ENCODE measurements at places on chromosomes 5 and 9.

GRCh38 chr5:28370896-28371295, 1332.5 kb upstream of the CDH9 start:
- no peak for DNase-seq

DNA sequence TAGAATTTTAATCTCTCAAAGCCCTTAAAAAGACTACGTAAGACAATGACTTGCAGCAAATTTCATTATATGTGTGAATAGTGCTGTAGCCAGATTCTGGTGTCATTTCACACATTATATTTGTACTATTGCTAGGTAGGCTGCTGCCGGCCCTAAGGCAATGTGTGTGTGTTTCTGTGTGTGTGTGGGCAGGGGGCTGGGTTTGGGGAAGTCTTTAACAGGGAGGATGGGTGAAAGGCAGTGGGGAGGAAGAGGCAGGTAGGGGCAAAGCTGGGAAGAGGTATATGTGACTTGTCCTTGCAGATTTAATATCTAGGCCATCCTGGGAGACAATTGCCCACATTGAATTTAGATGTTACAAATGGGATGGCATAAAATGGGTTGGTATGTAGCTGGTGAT, 130.8 kb downstream of the MACIR start:
- DNase-seq, result no peak

DNA sequence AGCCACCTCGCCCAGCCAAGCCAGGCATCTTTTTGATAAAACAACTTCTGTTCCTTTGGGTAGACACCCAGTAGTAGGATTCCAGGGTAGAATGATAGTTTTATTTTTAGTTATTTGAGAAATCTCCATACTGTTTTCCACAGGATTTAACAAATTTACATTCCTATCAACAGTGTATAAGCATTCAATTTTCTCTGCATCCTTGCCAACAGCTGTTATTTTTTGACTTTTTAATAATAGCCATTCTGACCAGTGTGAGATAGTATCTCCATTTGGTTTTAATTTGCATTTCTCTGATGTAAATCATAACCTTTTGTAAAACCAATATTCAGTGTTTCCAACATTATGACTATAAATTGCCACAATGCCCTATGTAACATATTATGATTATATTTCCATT, 28.2 kb upstream of the CCNB1 start:
- peak; percentile 9 for DNase-seq

DNA sequence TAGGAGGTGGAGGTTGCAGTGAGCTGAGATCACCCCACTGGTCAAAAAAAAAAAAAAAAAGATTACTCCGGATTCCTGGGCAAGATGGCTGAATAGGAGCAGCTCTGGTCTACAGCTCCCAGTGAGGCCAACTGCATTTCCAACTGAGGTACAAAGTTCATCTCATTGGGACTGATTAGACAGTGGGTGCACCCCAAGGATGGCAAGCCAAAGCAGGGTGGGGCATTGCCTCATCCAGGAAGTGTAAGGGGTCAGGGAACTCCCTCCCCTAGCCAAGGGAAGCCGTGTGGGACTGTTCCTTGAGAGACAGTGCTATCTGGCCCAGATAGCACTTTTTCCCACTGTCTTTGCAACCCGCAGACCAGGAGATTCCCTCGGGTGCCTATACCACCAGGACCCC, 70.7 kb downstream of the CARTPT start:
- DNase-seq, result no peak

DNA sequence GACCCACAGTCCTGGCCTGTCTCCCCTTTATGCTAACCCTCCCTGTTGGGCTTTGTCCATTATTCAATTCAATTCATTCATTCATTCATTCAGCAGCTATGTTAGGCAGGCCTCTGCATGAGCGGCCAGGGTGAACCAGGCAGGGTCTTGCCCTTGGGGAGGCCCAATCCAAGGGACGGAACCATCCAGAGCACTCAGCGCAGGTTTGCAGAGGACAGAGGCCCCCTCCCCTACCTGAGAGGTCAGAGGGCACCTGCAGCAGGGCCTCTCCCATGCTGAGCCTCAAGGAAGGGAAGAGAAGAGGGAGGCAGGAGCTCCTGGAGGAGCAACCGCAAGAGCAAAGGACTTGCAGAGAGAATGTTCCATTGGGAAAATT, 61.4 kb downstream of the C9orf50 start:
- DNase-seq, result no peak

Data from fibroblast of skin of scalp (primary cell).